ENCODE measurements at places on chromosomes 16 and 17.

DNA sequence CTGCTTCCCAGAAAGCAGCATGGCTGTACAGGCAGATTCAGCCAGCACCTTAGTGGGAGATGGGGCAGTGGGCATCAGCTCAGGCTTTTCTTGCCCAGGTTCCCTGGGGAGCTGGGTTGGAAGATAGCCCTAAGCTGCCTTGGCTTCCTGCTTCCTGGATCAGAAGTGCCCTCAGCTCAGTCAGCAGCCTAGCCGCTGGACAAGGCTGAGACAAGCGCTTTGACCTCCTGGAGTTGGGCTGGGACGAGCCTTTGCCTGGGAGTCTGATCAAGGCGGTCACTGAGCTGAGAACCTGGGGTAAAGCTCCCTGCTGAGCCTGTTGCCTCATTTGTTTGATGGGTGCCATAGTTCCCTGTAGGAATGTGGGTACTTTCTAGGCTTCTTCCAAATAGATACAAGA is 190.0 kb downstream of the RAB11FIP4 start:
- DNase-seq, result peak; percentile 56

GRCh38 chr17:59846394-59847165 is 46.2 kb downstream of the TUBD1 start:
- peak; percentile 92 for DNase-seq

DNA sequence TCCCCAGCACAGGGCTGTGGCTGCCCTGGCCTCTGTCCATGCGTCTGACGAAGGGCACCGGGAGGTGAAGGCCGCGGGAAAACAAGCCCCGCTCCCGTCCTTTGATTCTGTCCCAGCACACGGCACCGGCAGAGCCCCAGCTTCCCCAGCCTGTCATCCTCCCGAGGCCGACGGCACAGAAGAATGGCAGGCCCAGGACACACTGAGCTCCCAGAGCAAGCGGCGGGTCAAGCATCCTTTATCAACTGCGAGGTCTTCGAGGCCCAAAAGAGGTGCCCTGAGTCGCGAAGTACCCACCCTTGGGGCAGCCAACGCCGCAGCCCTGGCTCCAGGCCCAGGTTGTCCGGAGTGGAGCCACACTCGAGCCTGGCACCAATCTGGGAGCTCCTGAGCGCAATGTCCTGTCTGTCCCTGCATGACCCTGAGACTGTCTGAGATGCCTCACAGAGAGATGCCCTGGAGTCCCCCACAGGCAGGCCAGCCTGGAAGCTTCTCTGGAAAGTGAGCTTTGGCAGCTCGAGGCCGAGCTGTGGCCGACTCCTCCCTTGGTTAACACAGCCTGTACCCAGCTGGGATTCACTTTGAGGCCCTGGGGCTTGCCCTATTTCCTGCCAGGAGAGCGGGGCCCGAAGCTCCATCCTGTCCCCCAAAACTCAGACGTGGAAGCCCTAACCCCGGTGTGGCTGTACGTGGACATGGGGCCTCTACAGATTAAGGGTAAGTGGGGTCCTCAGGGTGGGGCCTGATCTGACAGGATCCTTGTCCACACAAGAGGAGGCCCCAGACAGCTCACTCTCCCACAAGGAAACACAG is 23.3 kb downstream of the SLC7A5 start:
- DNase-seq, result no peak

- DNase-seq, result peak; percentile 95
Measured at GRCh38 chr17:40560592-40561293, 4.5 kb downstream of the CCR7 start.

DNA sequence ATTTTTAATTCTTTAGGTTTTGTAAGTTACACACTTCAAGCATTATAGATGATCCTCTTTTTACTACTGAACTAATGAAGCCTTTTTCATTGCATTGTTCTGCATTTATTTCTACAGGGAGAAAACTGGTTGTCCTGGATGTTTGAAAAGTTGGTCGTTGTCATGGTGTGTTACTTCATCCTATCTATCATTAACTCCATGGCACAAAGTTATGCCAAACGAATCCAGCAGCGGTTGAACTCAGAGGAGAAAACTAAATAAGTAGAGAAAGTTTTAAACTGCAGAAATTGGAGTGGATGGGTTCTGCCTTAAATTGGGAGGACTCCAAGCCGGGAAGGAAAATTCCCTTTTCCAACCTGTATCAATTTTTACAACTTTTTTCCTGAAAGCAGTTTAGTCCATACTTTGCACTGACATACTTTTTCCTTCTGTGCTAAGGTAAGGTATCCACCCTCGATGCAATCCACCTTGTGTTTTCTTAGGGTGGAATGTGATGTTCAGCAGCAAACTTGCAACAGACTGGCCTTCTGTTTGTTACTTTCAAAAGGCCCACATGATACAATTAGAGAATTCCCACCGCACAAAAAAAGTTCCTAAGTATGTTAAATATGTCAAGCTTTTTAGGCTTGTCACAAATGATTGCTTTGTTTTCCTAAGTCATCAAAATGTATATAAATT is 53.0 kb downstream of the TUBD1 start:
- DNase-seq, result peak; percentile 69

DNA sequence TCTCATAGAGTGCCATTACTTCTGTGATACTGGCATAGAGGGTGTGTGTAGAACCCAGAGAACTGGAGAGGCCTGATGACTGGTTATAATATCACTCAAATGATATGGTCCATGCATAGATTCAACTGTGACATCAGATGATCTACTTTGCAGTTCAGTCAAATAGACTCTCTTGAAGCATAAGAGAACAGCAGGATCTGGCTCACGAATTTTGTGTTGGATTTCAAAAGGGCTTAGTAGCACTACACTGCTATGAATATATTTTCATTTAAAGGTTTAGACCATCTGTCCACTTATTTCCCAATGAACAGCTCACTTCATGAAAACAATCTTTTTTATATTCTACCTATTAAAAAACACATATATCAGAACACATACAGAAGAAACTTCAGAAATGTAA is 119.7 kb downstream of the KIF2B start:
- no peak for DNase-seq

DNA sequence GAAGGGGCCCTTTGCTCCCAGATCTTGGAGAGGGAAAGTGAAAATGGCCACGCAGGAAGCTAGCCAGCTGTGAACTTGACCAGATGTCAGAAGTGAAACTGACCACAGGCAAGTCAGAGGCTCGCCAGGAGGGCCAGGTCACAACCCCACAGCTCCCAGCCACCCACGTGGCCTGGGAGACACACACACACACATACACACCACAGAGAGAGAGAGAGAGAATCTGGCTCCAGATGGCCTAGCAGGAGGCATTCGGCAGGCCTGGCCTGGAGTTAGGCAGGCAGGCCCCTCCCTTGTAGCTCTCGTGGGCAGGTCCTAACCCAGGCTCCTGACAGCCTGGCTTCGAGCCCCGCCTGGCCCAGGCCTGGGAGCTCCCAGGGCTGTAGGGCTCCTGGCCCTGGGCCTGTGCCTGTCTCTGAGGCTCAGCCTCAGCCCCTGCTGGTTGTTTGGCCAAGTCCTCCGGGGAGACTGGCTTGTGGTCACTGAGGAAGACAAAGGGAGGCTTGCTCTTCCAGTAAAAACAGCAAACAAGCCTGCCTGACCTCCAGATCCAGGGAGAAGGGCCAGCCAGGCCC is 20.2 kb downstream of the NGFR start:
- DNase-seq, result peak; percentile 100
